ENCODE measurements at places on chromosomes 6 and 20.

- DNase-seq = no peak
Measured at GRCh38 chr6:31741815-31742214, 2.0 kb downstream of the MSH5 start.

GRCh38 chr6:74479960-74480359 is 725.9 kb downstream of the COL12A1 start:
- no peak for DNase-seq

DNA sequence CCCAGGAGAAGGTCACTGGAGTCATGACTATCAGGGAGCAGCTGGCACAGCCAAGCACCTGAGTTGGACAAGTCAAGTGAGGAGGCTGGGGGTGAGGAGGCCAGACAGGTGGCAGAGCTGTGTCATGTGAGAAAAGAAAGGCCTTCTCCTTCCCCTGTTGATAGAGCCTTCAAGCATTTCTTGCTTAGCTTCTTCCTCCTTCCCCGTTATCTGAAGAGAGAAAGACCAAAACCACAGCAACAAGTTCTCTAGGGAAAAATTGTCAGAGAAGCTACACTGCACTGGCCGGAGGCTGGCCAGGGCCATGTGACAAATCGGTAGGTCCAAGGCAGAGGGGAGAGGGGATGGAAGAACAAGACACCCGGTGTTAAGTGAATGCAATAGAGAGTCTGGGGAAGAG is 202.1 kb upstream of the PRDM1 start:
- DNase-seq = no peak

DNA sequence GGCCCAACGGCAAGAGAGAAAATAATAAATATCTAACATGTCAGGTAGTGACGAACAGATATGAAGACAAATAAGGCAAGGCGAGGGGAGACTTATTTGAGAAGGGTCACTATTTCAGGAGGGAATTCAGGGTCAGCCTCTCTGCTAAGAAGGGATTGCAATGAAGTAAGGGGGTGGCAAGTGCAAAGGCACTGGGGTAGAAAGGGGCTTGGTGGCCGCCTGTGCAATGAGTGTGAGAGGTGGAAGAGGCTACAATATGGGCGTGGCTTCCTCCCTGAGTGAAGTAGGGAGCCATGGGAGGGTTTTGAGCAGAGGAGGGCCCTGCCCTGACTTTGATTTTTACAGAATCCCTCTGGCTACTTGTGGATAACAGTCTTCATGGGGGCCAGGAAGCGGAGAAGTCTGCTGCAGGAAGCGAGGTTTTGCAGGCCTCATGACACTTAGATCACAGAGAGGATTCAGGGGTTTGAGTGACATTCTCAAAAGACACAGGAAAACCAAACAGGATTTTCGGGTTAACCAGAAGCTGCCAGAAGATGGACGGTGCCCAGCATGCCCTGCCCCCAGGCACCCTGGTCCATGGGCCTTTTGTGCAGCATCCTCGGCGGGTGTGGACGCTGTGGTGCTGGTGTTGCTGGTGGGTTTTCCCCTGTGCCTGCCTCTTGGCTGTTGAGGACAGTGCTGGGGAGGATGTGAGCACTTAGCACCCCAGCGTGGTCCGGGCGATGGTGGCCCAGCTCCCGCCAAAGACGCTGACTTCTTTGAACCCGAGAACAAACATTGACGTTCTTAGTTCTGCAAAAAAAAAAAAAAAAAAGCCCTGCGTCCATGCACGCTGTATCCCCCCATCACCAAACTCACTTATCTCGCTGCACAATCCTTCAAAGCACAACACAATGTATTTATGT is 124.2 kb upstream of the PTPN1 start:
- DNase-seq = no peak

GRCh38 chr20:3763671-3764601 is 3.6 kb downstream of the ADISSP start:
- no peak for DNase-seq

- no peak for DNase-seq
Measured at GRCh38 chr20:63769891-63770474, 30.4 kb downstream of the SLC2A4RG start.

- no peak for DNase-seq
Measured at GRCh38 chr20:61599061-61599531, 347.0 kb downstream of the CDH4 start.
